Fibroblast of skin of right quadriceps (primary cell): ENCODE measurements at places on chromosomes 3 and 15.

GRCh38 chr3:47301456-47301855, 18.7 kb downstream of the KLHL18 start:
- no peak for DNase-seq

- DNase-seq, result no peak
Measured at GRCh38 chr3:160369784-160370183, 29.2 kb downstream of the IFT80 start.

- no peak for DNase-seq
Measured at GRCh38 chr3:133487204-133487603, 86.3 kb upstream of the CDV3 start.

DNA sequence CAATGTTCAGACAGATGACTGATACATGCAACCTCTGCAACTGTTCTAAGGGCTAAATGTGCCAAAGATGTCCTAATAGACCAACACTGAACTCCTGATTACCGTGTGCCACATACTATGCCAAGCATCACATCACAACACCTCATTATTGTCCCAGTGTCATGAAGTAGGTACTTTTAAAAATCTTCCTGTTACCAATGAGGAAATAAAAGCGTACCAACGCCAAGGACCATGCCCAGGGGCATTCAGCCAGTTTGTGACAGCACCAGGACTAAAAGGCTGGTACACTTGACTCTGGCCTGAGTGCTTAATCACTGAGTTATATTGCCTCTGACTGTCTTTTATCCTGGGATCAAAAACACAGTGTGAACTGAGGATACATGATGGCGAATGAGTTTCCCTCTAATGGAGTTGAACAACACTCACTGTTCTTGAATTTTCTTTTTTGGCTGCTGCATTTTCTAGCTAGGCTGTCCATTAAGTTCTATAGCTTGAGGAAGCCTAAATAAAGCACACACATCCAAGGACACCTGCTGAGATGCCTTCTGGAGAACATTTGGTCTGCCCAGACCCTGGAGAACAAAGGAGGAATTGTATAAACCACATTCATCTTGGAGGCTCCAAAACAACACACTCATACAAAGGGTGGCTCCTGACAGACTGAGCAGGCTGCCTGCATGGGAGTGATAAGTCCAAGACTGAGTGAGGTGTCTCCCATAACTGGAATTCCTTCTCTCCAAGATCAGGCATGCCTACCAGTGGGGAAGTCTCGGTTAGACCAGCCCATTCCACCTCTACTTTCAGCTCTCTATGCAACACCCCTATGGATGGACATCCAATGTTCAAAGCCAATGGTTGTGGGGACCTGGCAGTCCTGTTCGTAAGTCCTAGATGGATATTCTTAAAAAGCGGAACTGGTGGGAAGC, 126.7 kb upstream of the PRICKLE2 start:
- DNase-seq, result peak; percentile 66

GRCh38 chr15:67945951-67946700, 106.3 kb upstream of the RNU6-1 start:
- peak; percentile 57 for DNase-seq

GRCh38 chr15:33048255-33048654, 146.3 kb downstream of the FMN1 start:
- peak; percentile 27 for DNase-seq

DNA sequence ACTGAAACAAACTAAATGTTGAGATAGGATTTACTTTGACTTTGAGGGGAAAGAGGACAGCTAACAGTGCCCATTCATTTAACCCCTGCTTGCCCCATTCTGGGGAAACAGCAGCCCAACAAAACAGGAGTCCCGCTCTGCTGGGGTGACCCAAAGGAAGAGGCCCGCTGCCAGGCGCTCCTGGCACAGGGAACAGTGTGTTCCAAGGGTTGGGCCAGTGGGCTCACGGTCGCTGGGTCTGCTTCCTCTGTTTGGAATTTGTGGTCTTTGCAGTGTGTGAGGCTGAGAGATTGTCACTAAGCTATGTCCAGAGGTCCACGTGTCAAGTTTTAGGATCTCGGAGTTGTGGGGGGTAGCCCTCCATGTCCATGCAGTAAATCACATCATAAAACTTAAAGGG, 250.4 kb upstream of the C2CD4B start:
- DNase-seq, result no peak

- DNase-seq, result no peak
Measured at GRCh38 chr3:155420881-155421486, 127.5 kb upstream of the STRIT1 start.

- no peak for DNase-seq
Measured at GRCh38 chr3:167883452-167883851, 147.9 kb downstream of the SERPINI1 start.

- DNase-seq, result no peak
Measured at GRCh38 chr3:46932455-46933225, 43.9 kb downstream of the CCDC12 start.

GRCh38 chr3:184842433-184842832, 30.5 kb downstream of the VPS8 start:
- no peak for DNase-seq

GRCh38 chr3:13020159-13020750, 53.0 kb downstream of the IQSEC1 start:
- DNase-seq, result no peak

- no peak for DNase-seq
Measured at GRCh38 chr3:197874653-197875052, 75.3 kb upstream of the RPL35A start.

DNA sequence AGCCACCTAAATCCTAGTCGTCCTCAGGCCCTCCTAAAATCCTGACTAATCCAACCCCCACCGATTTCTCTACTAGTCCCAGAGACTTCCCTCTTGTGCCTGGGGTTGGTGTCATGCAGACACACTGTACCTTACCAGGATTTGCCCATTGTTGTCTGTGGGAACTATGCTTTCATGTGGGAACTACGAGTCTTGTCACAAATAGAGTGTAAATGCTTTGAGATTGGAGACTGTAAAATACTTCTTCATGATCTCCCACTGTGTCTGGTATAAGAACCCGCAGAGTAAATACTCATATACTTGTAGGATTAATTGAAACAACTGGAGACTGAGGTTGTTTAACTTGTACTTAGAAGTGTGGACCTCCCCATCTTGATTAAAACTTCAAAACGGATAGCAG, 11.2 kb downstream of the B3GNT5 start:
- no peak for DNase-seq

DNA sequence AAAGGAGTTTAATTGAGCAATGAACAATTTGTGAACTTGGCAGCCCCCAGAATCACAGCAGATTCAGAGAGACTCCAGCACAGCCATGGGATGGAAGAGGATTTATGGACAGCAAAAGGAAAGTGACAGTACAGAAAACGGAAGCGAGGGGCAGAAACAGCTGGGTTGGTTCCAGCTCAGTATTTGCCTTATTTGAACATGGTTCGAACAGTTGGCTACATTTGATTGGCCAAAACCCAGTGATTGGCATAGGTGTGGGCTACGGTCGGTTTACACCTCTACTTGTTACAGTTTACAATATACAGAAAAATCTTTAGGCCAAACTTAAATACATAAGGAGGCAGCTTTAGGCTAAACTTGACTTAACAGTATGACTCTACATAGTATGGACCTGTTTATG, 9.7 kb upstream of the MAP3K13 start:
- no peak for DNase-seq

DNA sequence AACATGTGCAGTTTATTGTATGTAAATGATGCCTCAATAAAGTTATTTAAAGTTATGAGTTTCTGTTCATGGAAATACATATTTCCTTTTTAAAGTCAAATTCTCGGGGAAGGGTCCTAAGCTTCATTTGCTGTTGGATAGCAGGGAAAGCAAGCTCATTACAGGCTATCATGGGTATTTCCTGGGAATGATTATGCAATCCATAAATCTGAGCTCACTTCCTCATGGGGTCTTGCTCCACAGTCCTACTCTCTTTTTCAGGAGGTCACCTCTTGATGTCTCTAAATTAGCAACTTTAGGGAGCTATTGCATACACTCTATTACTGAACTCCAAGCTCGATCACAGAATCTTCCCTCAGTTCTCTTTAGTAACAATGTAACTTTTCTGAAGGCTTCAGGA, 69.9 kb upstream of the TP63 start:
- DNase-seq, result peak; percentile 7

GRCh38 chr3:111534701-111535100, 7.3 kb upstream of the CD96 start:
- DNase-seq, result peak; percentile 73

DNA sequence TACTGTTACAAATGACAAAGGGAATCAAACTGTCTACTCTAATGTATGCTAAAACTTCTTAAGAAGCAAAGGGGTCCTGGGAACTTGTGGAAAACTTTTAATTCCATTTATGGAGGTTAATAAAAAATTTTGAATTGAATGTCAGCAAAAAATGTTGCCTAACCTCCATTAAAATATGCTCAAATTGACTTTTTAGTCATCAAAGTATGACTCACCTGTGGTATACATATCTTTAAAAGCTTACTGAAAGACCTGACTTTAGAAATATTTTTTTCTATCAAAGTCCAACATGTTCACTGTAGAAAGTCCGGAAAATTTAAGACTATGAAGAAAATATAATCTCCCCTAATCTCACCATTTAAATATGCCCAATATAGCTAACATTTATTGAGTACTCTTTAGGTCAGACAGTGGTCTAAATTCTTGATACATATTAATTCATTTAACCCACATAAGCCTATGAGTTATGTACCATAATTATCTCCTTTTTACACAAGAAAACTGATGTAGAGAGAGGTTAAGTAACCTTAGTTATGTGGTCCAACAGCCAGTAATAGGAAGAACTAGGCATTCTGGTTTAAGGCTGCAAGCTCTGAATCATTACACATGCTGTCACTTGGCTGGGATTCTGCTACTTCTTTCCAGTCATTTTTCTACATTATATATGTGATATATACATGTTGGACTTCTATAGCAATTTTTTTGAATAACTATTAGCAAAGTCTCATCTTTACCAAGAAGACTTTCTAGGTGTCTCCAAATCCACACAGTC, 83.6 kb downstream of the PDZRN3 start:
- peak; percentile 64 for DNase-seq

DNA sequence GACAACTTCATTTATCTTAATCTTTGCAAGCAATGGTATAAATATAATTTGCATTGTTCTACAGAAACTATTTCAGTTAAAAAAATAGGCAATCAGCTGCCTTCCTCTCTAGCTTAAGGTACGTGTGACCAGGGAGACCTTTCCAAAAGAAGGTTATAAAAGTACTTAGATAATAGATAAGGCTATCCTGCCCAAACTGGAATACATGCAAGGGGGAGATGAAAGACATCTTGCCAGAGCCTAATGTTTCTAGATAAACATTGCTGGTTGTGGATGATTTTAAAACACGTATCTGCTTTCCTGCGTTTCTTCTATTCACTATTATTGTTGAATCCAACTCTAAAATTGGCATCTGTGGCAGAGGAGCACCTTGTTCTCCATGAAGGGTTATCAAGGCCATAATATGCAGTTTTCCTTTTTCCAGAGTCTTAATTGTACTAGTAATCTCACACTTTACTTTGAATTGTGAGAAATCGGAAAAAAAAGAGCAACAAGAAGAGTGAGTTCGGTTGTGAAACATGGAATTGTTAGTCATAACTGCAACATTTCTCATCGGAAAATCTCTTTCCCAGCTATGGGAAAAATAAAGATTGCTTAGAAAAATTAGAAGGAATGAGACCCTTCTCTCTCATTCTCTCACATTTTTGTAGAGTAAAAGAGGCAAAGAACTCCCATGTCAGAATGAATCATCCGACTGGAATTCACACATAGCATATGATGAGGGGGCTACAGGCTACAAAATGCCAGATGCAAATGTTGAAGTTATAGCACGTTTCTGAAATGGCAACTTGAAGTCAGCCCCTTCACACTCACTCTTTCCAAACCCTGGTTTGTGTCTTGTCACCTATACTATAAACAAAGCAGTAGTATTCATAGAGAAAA, 936.1 kb upstream of the NR2F2 start:
- DNase-seq, result peak; percentile 82

DNA sequence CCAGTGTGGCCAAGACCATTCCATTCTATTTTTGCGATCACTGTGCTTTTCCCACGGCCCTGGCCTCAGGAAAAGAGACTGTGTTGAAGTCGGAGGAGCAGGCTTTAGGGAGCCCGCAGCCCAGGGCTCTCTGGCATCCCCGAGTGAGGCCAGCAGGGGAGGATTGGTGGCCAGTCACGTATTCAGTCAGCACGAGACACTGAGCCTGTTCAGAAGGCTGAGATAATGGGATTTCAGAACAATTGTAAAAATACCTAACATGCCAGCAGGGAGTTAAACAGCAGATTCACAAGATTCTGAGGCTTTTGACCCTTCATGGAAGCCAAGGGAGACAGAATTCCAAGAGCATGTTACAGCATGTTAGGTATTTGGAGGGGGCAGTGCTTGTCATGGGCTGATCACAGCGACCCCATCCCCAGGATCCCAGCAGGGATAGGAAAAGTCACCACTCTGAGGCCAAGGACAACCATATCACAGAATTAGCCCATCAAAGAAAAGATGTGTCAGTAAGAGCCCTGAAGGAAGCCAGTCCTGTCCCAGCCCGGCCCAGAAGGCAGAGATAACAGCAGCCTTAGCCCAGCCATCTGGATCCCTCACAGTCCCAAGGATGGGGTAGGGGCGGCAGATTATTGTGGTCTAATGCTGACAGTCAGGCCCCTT, 40.6 kb downstream of the AMOTL2 start:
- DNase-seq, result peak; percentile 89
